Head of caudate nucleus (tissue), 42 donors: ENCODE measurements at places on chromosomes 5 and 9.
A peak's percentile ranks its signal among the peaks of the same experiment; 100 is the strongest.

GRCh38 chr5:80985600-80986228 is 25.6 kb downstream of the RASGRF2 start:
- no peak for DNase-seq

DNA sequence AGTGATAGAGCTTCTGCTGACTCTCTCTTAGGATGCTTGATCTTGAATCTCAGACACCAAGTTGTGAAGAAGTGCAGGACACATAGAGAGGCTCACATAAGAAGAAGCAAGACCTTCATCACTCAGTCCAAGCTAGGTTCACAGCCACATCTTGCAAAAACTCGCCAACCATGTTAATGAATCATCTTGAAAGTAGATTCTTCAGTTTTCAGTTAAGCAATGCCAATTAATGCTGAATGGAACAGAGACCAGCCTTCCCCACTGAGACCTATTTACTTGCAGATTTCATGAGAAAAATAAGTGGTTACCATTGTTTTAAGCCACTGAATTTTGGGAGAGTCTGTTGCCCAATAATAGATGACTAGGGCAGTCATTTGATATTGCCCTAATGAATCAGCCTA is 217.7 kb upstream of the EDIL3 start:
- no peak for DNase-seq

GRCh38 chr9:134637241-134637640 is 4.4 kb upstream of the COL5A1 start:
- DNase-seq, result no peak

DNA sequence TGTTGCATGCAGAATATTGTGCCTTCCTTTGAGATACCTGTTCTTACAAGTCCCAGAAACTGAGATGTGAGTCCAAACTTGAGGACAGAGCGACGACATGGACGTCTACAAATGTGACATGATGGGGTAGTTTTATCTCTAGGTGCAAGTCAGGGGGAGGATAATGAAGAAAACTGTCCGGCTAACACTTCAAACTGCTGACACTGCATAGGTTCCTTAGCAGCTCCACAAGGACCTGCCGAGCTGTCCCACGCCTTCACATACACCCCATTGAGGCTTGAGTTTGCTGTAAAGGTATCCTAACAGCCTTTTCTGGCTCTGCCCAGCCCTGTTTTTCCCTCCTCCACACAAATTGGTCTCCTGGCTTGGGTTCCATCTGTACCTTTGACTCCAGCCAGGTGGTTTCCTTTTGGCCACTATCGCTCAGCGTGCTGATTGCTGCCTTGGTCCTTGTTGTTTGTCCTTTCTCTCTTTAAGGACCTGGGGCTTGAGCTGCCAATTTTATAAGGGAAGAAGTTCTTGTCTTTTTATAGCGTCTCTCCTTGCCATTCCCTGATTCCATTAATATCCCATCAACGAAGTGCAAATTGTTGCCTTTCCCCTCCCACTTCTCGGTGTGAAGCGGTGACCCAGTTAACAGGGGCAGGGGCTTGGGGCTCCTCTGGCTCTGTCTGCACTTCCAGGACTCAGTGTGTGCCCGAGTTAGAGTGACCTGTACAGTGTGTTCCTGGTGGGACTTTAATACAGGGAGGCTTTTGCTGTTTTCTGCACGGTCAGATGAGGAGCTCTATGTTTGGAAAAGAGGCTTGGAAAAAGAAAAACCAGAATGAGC is 100.3 kb downstream of the PCSK1 start:
- DNase-seq, result no peak

DNA sequence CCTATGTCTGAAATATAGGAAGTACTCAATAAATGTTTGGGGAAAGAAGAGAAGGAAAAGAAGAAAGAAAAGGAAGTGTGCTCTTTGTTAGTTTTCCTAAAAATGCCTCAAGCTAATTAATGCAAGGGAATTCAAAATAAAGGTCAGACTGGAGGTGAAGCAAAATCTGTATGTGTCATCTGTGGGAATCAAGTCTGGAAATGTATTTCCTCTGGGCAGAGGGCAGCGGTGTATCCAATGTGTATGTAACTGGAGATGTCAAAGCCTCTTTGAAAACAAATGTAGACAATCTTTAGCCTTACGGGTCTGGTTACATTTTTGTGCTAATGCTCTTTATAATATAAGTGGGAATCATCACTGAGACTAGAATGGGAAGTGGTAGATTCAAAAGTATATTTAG is 471.4 kb downstream of the MAN2A1 start:
- no peak for DNase-seq

- DNase-seq, result no peak
Measured at GRCh38 chr5:138824924-138825863, 49.9 kb downstream of the LRRTM2 start.

DNA sequence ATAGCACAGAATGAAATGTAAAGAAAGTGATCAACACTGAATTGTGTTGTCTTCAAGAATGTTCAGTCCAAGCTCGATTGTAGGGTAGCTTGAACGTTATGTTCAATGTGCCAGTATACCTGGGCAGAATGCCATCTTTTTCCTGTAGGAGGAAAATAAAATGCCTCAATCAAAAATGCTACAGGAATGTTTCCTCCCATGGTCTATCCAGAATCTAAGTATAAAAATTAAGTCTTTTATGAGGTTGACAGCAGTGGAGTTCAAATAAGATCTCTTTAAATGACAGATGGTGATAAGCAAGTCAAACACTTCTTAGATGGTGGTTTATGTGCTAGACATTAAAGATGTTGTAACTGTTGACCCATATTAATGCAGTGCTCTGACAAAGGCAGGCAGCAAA is 488.6 kb downstream of the CSNK1G3 start:
- no peak for DNase-seq

GRCh38 chr9:3088219-3088618 is 244.3 kb upstream of the PUM3 start:
- no peak for DNase-seq

GRCh38 chr9:101449071-101449721 is 13.6 kb upstream of the ALDOB start:
- DNase-seq, result peak; percentile 74

- no peak for DNase-seq
Measured at GRCh38 chr9:649128-650074, 192.1 kb upstream of the DMRT1 start.

DNA sequence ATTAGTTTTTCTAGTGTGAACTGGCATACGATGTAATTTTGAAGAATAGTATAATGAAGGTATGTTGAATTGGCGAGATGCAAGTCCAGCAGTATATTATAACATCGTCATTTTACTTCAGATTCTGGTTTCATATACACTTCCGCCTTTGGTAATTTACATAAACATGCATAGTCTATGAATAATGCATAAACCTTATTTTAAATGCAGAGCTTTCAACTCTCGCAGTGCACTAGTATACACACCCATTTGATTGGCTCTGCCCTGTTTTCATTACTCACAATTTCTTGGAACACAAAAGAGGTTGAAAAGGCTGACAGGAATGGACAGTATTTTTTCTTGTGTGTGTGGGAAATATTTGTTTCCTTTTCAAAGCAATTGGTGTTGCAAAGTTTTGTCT is 128.9 kb upstream of the CCNH start:
- DNase-seq, result no peak

DNA sequence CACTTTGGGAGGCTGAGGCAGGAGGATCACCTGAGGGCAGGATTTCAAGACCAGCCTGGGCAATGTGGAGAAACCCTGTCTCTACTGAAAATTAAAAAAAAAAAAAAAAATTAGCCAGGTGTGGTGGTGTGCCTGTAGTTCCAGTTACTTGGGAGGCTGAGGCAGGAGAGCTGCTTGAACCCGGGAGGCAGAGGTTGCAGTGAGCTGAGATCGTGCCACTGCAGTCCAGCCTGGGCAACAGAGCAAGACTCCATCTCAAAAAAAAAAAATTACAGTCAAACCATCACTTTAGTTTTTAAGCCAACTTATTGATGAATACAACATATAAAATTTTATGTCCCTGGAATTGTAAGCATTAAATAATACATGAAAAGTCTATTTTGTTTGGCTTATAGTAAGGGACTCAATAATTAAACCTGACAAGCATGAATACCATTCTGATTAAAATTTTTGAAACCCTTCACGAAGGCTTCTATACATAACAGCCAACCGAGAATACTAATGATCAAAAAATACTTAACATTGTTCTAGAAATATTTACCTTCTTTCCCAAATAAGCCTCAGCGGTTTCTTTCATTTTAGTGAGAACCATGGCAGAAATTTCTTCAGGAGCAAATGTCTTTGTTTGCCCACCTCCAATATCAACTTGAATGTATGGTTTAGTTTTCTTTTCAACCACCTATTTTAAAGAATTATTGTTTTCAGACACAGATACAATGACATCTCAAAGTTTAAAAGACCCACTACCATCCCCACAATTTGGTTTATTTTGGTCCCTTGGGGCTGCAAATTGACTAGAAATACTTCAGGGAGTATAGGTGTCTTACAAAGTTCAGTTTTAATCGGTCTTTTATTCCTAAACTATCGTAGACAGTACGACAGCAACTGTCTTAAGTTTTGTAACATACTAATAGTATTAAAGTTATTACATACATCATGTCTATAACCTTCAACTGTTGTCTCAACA is 1.2 kb downstream of the HSPA5 start:
- DNase-seq, result no peak

DNA sequence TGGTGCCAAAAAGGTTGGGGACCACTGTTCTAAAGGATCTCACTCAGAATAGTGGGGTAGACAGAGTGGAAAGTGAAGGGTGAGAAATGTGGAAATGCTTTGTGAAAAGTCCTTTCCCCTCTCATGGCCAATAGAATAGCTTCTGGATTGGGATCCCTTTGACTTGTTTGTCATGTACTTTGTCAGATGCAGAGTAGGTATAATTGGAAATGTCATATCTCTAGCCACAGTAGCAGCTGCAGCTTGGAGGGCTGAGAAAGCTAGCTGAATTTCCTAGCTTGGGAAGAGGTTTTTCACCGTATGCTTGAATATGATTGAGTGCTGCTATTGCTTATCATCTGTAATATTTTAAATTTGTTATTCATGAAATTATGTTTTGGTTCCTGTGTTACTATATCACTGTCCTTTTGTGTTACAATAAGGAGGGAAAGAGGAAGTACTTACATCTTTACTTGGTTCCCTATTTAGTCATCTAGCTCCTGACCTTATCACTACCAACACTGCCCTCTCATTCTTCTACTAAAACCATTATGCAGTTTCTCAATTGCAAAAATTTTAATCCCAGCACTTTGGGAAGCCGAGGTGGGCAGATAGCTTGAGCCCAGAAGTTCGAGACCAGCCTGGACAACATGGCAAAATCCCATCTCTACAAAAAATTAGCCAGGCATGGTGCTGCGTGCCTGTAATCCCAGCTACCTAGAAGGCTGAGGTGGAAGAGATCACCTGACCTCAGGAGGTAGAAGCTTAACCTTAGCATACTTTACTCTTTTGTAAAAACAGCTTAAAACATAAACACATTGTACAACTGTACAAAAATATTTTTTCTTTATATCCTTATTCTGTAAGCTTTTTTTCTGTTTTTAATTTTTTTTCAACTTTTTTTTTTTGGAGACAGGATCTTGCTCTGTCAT is 12.4 kb downstream of the SLC30A5 start:
- no peak for DNase-seq

DNA sequence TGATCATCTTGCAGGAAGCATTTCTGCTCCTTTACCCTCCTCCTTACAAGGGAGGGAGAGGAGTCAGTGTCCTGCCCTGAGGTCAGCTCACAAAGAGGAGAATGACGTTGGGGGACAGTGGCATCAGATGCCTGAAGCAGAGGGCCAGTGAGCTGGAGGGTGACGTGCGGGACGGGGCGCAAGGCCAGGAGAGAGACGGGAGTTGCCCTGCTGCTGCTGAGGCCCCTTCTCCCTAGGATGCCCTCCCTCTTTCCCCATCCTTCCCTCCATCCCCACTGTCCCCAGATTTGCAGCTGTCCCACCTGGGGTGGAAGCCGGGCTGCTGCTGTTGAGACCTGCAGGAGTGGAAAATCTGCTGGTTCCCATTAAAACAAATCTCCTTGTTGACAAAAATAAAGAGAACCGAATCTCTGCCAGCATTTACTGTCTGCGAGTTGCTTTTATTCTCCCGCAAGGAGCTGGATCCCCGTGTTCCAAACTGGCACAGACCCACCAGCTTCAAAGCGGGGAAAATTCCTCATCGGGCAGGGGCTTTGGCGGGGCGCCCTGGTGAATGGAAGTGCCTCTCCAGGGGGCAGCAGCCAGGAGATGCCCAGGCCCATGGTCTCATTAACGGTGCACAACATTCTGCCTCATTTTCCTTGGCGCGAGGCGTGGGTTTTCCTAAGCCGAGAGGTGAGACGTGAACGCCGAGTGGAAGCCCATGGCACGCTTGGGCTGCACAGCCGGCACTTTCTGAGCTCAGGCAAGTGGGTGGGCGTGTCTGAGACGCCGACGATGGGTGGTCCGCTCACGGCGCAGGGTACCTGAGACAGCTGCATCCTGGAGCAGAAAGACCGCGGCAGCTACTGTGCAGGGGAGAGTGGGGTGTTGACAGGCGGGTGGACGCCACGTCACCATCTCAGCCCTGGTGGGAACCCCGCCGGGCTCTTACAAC is 13.9 kb upstream of the COL5A1 start:
- DNase-seq, result no peak

- DNase-seq, result peak; percentile 58
Measured at GRCh38 chr9:93154293-93154903, 20.3 kb upstream of the NINJ1 start.

- DNase-seq, result no peak
Measured at GRCh38 chr9:89679016-89679415, 74.2 kb downstream of the GADD45G start.

DNA sequence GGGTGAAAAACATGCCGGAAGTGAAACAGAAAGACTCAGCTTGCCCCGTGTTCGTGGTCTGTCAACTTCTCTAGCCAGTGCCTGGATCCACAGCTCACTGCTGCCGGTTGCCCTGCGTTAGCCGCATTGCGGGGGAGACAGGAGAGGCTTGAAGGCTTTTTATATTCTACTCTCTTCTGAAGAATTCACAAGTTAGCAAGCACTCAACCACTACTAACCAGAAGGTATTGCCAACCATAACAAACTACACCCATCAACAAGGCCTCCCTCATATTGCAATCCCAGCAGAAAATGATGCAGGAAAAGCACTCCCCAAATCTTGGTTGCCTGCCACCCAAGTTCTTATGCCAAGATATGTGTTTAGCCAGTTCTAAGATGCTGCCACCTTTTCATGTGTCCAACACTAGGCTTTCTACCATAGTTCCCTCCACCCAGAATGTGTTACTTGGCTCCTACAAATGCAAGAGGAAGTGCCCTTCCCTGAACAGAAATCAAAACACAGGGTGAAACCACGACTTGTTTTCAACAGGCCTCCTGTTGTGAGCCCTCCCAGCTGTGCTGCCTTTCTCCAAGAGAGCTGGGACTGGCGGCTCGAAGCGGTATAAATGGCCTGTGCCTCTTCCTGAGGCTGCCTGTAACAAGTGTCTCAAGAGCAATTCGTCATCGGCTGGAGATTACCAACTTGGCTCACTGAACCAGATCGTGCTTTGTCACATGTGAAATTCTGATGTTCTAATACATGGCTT is 129.0 kb downstream of the SNX18 start:
- peak; percentile 63 for DNase-seq

- no peak for DNase-seq
Measured at GRCh38 chr9:122954253-122954691, 13.5 kb downstream of the RABGAP1 start.

DNA sequence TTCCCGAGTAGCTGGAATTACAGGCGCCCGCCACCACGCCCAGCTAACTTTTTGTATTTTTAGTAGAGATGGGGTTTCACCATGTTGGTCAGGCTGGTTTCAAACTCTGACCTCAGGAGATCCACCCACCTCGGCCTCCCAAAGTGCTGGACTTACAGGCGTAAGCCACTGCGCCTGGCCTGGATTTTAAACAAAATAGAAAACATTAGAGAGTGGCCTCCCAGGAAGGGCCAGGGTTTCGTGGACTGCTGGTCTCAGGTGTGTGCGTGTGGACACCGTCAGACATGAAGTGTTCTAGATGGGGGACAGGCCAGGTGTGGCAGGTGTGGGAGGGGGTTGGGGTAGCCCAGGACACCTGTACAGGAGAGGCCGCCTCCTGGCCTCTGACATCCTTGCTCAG is 7.0 kb upstream of the GBGT1 start:
- DNase-seq, result no peak
